ENCODE measurements at places on chromosomes 11 and 22.

DNA sequence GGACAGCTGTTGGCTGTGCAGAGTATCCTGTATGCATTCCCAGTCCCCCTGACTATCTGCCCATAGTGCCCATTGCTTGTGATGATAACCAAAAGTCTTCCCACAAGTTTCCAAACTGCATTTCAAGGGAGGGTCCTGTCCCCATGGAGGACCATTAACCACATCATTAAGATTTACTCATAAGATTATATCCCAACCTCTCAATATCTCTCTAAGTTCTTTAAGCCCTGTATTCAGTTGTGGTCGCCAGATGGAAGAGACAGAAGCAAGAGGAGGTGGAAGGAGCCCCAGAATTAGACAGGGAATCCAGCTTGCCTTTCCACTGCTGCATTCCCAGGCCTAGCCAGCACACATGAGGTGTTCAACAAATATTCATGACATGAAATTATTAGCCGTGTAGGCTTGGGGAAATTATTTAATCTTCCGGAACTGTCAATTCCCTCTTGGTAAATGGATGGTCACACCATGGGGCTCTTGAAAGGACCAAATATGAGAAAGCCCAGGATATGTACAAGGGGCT, 42.6 kb upstream of the TIMP3 start:
- no peak for DNase-seq

GRCh38 chr11:46271875-46272815, 5.3 kb upstream of the CREB3L1 start:
- no peak for DNase-seq

GRCh38 chr22:42074132-42074811, at the start of gene PHETA2:
Gene PHETA2 (plus strand): TSS chr22:42074248. CDS start chr22:42077294, 3,046 bp downstream.
- DNase-seq: no peak

DNA sequence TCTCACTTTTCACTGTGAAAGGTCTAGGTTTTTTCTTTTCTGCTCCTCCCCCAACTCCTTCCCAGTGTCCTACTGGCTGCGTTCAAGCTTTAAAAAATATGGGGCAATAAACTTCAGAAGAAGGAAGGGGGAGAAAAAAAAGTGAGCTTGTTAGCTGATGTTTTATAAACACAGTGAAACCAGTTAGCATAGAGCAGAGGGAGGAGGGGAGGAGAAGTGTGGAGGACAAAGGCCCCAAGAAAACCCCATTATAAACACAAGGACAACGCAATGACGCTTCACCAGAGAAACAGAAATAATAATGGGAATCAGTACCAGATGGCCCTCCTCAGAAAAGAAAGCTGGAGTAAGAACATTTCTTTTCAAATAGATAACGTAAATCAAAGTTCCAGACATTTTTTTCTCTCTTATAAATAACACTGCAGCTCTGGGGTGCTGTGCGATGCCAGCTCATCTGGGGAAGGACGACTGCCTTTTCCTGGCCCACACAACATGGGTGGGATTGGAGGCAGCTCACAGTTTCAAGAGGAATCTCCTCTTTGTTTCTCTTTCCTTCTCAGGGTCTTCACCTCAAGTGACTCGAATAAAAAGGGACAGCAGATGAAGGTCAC, 235.4 kb upstream of the NARS2 start:
- no peak for DNase-seq

GRCh38 chr11:67657300-67657699, 6.8 kb upstream of the ACY3 start:
- no peak for DNase-seq

DNA sequence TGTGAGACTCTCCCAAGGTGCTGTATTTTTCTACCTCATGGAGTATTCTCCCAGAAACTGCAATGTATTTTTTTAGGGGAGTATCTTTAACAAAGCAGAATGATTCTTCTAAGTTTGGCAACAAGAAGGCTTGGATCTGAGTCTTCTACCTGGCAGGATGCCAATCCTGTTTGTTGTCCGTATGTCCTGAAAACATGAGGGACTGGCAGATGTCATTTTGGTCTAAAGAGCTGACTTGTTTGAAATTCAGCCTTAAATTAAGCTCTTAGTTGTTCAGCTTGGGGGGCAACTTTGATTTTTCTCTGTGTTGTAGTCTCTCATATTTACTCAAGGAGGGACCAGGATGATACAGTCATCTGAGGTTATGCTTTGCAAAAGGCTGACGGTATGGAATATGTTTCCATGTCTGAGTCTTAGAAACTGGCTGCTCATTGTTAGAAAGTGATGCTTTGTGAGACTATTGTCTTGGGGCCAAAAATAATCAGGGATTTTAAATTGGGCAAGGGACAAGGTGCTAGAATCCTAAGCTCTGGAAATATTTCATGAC, 9.3 kb downstream of the MRPL16 start:
- no peak for DNase-seq

DNA sequence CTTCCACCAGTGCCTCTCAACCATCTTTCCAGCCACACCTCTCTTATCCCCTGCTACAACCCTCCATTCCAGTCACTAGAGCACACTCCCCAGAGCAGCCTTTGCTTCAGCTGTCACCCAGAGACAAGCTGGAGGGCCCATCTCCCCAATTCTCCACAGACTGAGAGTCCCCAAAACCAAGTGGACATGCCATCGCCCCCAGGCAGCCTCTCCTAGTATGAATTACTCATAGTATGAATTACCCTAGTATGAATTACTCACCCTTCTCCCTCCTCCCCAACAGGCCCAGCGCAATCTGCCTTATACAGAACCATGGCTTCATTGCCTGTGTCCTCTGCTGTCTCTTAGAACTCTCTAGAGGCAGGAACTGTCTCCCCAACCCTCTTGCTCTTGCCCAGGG, 24.8 kb downstream of the MYH9 start:
- no peak for DNase-seq

DNA sequence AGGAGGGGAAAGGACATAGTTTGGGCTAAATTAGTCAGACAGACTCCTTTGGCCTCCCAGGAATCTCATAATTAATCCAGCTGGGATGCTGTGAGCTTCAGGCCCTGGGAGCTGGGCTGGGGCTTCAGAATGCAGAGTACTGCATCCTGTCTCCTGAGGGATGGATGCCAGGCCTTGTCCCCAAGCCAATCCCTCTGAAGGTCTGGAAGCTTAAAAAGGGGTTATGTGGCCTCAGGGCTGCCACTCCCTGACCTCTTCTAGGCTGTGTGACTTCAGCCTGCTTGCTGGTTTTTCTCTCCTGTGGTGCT, 6.9 kb upstream of the LRRC32 start:
- DNase-seq: no peak

GRCh38 chr11:116376547-116376946, 396.2 kb downstream of the BUD13 start:
- DNase-seq: no peak

- no peak for DNase-seq
Measured at GRCh38 chr11:103964390-103964789, 72.0 kb upstream of the DDI1 start.

- no peak for DNase-seq
Measured at GRCh38 chr22:27578937-27579617, 222.5 kb downstream of the MN1 start.

DNA sequence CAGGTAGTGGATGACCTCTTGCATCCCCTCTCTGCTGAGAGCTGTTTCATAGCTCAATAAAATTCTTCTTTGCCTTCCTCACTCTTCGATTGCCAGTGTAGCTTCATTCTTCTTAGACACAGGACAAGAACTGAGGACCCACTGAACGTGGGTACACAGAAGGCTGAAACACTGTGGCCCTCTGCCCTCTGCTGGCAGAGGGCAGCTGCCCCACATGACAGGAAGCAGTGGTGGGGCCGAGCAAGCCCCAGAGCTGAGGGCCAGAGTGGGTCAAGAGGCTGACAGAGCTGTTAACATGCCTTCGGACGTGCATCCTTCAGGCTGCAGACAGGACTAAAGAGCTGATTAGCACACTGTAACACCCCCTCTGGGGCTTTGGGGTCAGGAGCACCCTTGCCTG, 15.6 kb downstream of the SMC1B start:
- no peak for DNase-seq

- no peak for DNase-seq
Measured at GRCh38 chr11:33682446-33682845, 18.2 kb downstream of the C11orf91 start.

- DNase-seq: no peak
Measured at GRCh38 chr11:28696591-28696990, 588.4 kb downstream of the METTL15 start.

- no peak for DNase-seq
Measured at GRCh38 chr11:117794135-117794534, 2.9 kb downstream of the DSCAML1 start.

DNA sequence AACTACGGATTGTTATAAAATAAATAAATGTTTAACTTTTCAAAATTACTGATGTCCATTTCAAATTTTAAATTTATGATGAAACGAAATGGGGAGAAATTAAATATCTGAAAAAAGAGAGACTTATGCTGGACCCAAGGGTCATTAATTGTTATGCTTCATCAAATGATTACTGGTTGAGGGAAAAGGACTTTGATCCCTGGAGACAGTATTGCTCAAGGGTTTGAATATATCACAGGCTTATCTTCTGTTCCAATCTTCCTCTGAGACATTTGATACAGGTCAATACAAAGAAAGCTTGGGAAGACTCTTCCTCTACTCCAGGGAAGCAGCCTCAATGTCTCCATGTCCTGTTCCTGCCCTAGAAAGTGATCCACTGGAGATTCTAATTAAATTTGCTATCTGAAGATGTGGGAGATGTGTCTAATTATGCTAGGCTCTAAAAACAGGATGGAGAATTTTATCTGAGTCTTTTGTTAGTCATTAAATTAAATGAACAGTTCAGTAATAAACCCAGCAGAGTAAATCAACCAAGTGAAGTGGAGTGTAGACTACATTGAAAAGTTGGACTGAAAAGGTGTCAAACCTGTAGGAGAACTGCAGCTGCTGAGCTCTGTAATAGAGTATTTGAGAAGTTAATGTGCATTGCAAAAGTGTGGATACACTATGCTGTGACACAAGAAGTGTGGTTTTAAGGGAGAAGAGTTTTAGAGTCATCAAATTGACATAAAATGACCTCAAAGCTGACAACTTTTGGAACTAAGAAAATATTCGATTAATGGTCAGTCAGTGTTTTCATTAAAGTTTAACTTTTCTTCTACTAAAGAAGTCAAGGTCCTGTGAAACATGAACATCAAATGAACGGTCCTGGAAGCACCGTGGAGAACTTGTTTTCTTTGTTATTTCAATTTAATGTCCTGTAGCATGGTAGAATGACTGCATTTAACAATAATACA, 623.7 kb upstream of the CCDC90B start:
- no peak for DNase-seq

DNA sequence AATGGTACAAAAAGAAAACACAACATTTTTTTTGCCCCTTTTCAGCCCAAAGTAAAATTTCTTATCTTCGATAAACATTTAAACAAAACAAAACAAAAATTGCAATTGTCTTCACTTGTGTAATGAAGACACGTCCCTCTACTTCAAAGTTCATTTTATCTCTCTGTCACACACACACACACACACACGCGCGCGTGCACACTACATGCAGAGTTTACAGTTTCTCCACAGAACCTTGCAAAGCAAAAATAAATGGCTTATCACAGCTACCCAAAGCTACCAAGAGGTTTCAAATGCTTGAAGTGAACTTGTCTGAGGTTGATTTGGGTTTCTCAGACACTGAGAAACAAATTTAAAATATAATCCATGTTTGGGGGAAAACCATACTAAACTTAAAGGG, 72.3 kb downstream of the ETS1 start:
- no peak for DNase-seq

DNA sequence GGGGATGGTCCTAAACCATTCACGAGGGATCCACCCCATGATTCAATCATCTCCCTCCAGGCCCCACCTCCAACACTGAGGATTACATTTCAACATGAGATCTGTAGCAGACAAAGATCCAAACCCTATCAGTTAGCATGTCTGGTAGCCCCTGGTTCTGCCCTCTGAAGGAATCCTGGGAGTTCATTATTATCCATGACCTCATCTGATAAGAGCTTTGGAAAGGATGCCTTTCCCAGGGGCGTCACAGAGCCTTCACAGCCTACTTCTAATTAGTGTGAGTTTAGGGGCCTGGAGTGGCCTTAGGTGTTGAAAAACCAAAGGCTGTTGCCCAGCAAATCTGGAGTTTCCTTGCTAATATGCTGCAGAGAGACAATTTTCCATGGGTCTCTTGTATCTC, 8.6 kb upstream of the EIF3M start:
- DNase-seq: no peak

DNA sequence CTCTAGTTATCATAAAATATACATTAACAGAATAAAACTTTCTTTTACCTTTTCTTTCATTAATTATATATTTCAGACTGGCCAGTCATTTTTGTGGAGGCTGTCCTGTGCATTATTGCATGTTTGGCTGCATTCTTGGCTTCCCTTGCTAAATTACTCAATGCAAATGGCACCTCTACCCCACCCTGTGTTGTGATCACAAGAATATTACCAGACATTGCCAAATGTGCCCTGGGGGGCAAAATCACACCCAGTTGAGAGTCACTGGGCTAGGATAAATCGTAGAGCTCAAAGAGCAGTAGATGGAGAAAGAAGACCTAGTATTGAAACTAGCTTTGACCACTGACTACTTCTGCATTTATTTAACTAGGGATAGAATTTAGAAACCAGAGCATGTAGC, 1257.8 kb upstream of the TENM4 start:
- DNase-seq: no peak

GRCh38 chr11:130715085-130715876, 201.0 kb downstream of the SNX19 start:
- DNase-seq: no peak

DNA sequence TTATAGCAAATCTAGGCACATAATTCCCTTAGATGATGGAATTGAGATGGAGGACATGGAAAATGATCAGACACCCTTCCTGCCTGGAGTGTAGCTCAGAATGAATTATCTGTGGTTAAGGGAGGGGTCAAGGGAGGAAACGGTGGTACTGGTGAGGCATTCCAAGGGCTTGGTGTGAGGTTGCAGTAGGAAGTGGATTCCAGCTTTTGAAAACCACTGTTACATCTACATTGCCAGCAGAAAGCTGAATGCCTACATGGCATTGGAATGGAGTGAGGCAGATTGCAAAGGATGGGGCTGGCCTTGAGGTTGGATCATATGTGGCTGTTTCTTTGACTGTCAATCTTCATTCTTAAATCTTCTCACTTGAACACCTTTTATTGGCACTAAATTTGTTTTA, 684.4 kb downstream of the NTM start:
- no peak for DNase-seq

DNA sequence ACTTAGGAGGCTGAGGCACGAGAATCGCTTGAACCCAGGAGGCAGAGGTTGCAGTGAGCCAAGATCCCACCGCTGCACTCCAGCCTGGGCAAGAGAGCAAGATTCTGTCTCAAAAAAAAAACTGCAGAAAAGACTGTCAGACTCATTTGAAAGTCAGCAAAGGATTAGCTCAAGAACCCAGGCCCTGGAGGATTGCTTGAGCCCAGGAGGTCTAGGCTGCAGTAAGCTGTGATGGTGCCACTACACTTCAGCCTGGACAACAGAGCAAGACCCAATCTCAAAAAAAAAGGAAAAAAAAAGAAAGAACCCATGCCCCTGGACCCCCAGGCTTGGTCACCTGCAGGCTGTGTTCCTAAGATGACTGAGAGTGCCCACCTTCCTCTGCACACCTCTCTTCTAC, 16.2 kb downstream of the LIF start:
- DNase-seq: no peak

Data from GM12864 (cell line).